ENCODE measurements at places on chromosomes 7 and 10.

GRCh38 chr10:103049237-103049636 lies 131.1 kb downstream of the CNNM2 start:
- no peak for DNase-seq

DNA sequence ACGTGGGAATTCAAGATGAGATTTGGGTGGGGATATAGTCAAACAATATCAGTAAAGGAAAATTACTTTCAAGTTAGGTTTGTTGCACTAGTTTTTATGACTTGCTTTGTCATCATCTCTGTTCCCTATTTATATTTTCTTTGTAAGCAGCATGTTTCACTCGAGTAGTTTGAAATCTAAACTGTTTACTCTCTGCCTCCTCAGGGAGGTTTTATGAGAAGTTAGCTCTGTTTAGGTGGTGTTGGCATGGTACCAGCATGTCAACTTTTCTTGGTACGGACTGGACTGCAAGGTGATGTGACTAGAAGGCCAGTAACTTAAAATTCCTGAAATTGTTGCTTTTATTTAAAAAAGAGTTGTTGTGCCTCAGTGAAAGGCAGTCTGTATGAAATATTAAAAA lies 59.2 kb upstream of the MTPN start:
- no peak for DNase-seq

DNA sequence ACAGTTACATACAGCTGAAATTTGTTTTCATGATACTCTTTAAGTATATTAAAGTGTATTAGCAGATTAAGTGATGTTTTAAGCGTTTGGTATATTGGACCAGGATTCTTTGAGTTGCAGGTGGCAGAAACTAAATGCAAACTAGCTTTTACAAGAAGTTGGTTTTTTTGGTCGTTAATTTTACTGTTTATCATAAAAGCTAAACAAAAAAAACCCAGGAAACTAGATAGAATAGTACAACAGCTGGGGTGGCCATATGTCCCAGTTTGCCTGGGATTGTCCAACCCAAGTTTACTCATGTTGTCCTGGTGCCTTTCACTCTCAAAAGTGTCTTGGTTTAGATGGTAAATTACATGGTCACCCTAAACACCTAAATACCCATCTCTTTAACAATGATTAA lies 108.7 kb downstream of the PHTF2 start:
- no peak for DNase-seq

GRCh38 chr7:43960933-43961332 lies 34.7 kb downstream of the UBE2D4 start:
- no peak for DNase-seq

GRCh38 chr7:50212666-50213621 lies 91.6 kb upstream of the IKZF1 start:
- peak; percentile 84 for DNase-seq

GRCh38 chr7:79199961-79200360 lies 253.5 kb downstream of the MAGI2 start:
- no peak for DNase-seq

GRCh38 chr10:120272350-120272749 lies 184.7 kb upstream of the PLPP4 start:
- no peak for DNase-seq

GRCh38 chr7:87129848-87130247 lies 22.4 kb upstream of the DMTF1 start:
- DNase-seq = no peak

DNA sequence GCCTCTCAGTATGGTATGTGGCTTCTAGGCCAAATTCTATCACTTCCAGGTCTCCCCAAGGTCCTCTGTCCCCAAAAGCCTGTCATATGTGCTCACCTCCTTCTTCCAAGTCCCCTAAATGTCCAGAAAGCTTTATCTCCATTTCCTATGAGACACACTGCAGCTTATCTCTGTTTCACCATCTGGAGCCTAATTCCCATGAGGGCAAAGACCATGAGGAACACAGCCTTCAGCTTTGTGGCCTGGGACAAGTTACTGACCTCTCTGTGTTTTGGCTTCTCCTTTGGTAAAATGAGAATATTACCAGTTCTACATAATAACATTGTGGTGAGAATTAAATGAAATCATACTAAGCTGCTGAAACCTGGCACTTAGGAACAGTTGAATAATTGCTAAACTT lies 19.2 kb downstream of the ST8SIA6 start:
- DNase-seq = no peak

GRCh38 chr10:103969857-103970627 lies 3.1 kb downstream of the SLK start:
- no peak for DNase-seq

DNA sequence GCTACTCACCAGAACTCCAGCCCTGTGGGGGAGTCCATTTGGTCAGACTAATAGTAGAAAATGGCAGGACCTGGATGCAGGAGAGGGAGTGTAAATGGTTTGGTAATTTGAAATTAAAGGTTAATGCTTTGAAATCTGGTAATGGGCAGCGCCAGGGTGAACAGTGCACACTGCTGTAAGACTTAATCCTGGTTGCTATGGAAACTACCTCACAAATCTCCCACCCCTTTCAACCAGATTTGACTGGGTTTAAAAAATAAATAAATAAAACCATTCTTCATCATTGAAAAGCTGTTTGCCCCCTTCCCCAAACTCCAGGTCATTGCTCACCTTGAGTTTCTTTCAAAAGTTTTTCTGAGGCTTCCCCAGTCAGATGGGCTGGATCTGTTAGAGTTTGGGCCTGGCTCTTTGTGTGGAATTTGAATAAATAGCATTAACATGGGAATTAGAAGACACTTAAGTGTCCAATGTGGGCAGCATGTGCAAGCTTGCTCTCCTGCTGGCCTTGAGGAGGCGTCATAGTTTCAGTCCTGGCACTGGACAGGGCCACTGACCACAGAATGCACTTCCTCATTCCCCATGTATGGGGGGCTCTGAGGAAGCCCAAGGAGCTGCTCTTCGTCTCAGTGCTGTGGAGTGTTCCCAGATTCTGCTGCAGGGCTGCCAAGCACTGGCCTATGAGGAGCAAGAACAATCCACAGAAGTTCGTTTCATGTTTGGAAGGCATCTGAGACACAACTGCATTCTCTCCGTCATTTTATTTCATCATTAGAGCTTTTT lies 90.7 kb downstream of the LRRC4 start:
- no peak for DNase-seq

DNA sequence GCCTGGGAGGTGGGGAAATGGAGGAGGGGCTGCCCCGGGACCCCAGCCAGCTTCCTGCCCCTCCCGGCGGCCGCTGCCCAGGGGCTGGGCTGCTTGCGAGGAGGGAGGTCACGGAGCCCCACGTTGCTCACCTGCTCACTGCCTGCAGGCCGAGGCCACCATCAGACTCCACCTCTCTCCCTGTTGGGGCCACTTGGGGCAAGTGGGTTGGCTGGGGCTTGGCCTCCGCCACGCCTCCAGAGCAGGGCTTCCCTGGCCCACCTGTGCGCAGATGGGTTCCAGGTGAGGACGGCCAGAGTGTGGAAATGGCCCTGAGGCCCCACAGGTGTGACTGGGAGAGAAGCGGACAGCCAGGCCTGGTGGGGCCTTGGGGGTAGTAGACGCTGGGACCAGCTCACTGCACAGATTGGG lies 82.8 kb upstream of the DIP2C start:
- no peak for DNase-seq

- DNase-seq = no peak
Measured at GRCh38 chr7:13185139-13185538, 497.7 kb downstream of the ARL4A start.

- no peak for DNase-seq
Measured at GRCh38 chr7:105389088-105389650, 448 bp upstream of the SRPK2 start.

GRCh38 chr10:126851414-126852108 lies 53.7 kb upstream of the DOCK1 start:
- DNase-seq = no peak

DNA sequence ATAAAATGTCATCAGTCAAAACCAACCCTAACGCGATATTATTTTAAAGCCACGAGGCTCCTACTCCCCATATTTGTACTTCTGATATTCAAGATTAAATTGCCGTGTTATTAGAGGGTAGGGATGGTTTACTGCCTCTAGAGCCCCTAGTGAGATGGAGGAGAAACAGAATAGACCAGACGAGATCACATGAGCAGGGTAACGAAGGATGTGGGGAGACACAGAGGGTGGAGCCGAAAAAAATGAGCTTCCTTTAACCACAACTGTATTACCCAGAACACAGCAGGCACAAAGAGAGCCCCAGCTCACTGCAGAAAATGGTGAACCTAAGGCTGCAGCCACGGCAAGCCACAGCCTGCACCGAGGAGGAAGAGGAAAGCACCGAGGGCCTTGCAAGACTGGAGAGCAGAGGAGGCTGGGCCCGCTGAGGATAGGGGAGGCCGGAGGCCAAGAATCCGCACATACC lies 14.3 kb downstream of the ZC3HAV1 start:
- DNase-seq = peak; percentile 90

- no peak for DNase-seq
Measured at GRCh38 chr10:124210263-124210662, 116.9 kb upstream of the CHST15 start.

DNA sequence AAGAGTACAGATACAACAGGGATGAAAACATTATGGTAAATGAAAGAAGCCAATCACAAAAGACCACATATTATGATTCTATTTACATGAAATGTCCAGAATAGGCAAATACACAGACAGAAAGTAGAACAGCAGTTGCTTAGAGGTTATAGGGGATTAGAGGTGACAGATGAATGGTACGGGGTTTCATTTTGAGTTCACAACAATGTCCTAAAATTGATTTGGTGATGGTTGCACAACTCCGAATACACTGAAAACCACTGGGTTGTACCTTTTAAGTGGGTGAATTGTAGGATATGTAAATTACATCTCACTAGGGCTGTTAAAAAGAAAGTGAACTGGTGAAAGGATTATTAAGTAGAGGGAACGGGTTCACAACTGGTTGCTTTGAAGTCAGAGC lies 76.3 kb upstream of the MRLN start:
- DNase-seq = no peak

DNA sequence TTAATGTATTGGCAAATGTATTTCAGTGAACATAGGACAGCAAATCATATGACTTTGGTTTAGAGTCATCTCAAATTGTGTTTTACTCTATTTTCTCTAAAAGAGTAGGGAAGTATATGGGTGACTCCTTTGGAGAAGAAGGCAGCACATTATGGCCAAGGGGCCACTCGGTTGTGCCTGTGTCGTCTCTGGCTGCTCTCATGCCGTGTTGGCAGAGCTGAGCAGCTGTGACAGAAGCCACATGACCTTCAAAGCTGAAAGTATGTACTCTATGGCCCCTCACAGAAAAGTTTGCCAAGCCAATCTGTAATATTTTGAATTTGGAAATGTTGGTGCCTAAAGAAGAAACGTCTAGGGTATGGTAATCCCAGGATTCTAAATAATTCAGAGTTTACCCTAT lies 47.5 kb downstream of the TASOR2 start:
- no peak for DNase-seq

DNA sequence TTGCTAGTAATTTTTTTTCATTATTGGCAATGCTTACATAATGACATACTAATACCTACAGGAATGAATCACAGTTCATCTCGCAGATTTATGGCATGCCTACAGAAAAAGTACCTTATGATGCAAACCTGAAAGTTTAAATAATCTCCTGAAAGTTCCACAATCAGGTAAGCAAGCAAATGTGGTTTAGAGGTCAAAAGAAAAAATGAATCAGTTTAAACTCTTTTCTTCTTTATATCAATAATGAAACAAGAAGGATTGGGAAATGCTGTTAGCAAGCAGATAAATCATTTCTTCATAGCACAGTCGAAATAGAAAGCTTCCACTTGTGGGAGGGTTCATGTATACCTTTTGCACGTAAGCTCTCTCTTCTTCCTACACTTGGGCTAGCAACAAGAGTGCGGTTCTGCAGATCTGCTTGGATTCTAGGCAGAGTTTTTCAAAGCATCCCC lies 53.7 kb upstream of the MTPN start:
- DNase-seq = no peak

GRCh38 chr7:155466142-155466813 lies 8.3 kb downstream of the EN2 start:
- DNase-seq = no peak

DNA sequence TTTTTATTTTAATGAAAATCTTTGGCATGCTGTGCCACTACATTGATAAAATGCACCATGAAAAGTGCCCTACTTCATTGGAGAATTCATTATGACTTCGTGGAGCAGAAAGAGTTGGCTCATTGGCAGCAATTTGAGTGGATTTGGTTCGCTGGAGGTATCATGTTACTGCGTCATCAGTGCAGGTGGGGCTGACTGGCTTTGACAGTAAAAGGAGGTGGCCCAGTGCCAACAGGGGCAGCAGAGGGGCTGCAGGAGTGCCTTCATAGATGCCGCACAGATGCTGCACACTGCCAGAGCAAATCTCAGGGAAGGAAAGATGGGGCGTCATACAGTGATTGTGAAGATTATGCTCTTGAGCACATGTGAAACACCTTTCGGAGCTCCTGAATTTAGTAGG lies 22.2 kb downstream of the FZD1 start:
- DNase-seq = no peak

- DNase-seq = no peak
Measured at GRCh38 chr10:66714741-66715140, 211.1 kb upstream of the LRRTM3 start.

DNA sequence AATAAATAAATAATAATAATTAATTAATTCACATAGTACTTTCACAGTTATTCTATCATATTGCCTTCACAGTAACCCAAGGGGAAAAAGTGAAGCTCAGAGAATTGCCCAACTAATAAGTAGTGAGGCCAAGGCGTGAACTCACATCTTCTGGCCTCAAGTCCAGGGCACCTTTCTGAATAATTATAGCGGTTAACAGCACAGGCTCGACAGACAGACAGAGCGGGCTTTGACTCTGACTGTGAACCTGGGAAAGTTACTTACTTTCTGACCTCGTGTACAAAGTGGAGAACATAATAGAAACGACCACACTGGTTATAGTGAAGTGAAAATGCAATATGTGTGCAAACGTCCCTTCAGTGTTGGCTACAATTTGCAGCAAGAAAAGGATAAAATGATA lies 5.7 kb upstream of the SMKR1 start:
- DNase-seq = no peak

- DNase-seq = no peak
Measured at GRCh38 chr7:100765250-100765649, 31.9 kb downstream of the ZAN start.

GRCh38 chr10:77492368-77492994 lies 145.1 kb downstream of the KCNMA1 start:
- DNase-seq = no peak

DNA sequence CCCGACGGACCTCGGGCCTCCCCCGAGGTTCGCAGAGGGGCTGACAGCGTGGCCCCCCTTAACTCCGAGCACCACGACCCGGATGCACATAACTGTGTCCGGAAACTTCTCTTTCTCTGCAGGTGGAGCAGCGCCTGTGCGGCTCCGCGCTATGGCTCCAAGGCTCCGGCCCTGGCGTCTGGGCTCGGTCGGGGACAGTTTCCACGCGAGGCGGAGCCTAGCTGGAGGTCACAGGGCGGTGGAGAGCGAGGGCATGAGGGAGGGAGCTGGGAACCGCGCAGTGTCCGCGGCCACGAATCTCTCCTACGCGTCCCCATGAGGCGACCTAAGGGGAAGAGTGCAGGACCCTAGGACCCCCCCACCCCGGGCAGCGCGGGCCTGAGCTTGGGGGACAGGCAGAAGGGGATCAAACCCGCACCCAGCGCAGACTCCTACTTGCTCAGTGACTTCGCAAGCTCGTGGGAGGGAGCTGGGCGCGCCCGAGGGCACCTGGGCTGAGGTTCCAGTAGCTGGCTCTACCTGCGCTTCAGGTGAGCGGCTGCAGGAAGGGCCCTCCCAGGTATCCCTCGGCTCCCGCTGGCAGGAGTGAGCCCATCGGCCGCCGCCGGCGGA lies 8.6 kb upstream of the MNX1 start:
- no peak for DNase-seq
